Stimulated activated CD8-positive, alpha-beta memory T cell treated with anti-CD3 and anti-CD28 coated beads, Interleukin-12 subunit alpha, Interleukin-12 subunit beta, amount 100 ng/mL, for 4 hours (primary cell): ENCODE measurements at places on chromosomes 2 and 18.

GRCh38 chr2:220586980-220587530, 959.6 kb downstream of the SLC4A3 start:
- DNase-seq = no peak

GRCh38 chr2:58156780-58157179, 84.3 kb downstream of the FANCL start:
- DNase-seq = no peak

DNA sequence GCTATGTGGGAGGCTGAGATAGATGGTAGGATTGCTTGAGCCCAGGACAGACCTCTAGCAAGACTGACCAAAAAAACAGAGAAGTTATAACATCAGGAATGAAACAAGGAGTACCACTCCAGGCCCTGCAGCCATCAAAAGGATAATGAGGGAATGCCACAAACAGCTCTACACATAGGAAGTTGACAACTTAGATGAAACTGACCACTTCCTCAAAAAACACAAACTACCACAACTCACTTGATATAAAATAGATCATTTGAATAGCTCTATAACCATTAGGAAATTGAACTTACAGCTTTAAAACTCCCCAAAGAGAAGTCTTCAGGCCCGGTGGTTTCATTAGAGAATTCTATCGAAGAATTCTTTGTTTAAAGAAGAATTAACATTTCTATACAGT, 12.9 kb upstream of the ESPNL start:
- no peak for DNase-seq

- DNase-seq = no peak
Measured at GRCh38 chr2:86048888-86049287, 56.8 kb downstream of the POLR1A start.

- no peak for DNase-seq
Measured at GRCh38 chr2:1830936-1831619, 86.8 kb upstream of the PXDN start.

- DNase-seq = no peak
Measured at GRCh38 chr18:34380326-34380725, 155.6 kb upstream of the NOL4 start.

DNA sequence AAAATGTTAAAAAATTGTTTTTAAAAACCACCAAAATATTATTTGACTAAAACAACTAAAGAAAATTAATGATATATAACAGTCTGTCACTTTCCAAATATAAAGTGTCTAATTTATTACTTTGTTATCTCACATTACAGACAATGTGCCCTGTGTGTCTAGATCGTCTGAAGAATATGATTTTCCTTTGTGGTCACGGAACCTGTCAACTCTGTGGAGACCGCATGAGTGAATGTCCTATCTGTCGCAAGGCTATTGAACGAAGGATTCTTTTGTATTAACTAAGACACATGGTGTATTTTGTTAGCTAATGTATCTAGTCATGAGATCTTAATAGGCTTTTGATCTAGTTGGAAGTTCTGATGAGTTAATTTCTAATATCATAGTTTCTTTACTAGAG, 123.8 kb downstream of the MIB1 start:
- no peak for DNase-seq

DNA sequence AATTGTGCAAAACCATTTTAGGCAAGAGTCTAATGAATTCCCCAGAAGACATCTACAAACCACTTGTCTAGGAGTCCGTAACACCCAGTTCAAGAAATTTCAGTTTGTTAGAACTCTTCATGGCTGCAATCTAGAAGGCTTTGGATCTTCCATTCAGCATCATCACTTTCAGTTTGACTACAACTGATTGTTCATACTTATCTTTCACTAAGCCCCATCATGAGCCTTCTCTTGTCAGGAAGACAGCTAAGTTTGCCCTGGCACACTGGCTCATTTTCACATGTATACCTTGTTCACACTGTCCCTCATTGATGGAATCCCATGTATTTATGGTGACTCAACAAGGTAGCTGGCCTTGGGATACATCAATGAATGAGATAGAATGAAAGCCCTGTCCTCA, 898.4 kb upstream of the CELF4 start:
- no peak for DNase-seq

GRCh38 chr2:225556461-225556860, 157.0 kb downstream of the NYAP2 start:
- DNase-seq = no peak

GRCh38 chr18:75210274-75211001, at the start of gene TSHZ1:
TSS of gene TSHZ1 (plus strand) at chr18:75210797. CDS start at chr18:75211877, 1,080 bp downstream.
- DNase-seq = no peak

DNA sequence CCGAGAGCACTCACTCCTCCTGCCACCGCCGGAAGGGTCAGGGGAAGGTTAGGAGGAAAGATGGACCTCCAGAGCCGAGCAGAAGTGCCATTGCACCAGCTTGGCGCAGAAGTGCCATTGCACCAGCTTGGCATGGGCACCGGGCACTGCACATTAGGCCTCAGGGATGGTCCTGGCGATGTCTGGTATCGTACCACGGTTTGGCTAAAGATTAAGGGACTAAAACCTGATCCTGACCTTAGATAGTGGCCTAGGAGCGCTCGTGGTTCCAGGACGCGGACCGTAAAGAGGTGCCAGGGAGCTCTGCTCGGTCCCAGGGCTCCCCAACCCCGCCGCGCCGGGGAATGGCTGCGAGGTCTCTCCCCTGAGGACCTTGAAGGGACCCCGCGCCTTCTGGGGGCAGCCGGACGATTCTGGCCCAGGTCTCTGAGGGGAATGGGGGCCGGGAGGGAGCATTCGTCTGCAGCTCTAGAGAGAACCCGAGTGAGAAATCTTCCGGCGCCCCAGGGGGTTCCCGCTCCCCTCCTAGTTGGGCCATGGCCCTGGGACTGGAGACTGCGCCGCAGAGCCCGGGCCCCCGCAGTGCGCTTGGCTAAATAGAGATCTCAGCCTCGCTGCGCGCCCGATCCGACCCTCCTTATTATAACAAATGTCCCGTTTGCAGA, 1.8 kb downstream of the PAX8 start:
- no peak for DNase-seq

DNA sequence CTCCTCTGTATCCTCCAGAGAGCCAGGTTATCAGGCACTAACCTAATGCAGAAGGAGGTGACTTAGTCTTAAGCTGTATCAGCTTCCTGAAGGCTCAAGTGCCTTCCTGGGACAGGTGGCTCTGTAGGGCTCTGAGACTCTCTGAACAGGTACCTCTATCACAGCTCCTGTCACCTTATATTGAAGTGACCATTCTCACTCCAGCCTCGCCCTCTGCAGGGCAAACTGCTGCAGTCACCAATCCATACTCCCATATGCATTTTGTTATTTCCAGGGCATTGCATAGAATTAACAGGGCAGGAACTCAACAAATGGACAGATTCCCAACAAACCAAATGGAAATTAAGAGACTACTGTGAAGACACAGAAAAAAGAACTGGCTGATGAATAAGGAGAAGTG, 203.0 kb upstream of the REV1 start:
- no peak for DNase-seq

- DNase-seq = no peak
Measured at GRCh38 chr18:24546307-24546706, 85.9 kb downstream of the HRH4 start.

DNA sequence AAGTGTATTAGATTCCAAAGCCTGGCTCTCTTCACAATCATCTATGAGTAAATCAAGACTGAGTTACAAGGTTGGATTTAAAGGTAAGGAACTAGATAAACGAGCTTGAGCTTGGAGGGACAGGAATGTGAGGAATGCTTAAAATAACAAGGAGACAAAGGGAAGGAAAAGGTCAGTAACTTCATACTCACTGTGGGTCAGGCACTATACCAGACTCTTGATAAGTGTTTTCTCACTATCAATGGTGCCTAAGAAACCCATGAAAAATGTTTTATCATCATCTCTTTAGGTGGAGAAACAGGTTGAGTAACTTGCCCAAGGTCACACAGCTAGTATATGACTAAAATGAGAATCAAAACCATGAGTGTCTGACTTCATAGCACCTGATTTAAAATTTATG, 212.1 kb downstream of the CDH2 start:
- DNase-seq = no peak

DNA sequence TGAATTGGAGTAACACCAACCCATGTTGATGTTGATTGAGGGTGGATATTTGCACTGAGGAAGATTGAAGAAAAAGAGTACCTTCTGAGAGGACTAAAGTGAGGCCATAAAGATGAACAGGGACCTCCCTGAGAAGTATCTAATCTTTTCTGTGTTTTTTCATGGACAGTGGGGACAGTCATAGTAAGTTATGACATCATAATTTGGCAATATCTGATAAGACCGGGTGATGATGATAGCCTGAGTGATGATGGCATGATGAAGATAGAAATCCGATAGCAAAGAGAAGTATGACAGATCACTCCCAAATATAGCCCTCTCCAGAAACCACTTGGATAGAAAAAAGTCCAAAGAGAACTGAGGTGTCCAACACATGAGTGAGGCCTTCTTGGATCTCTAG, 2.2 kb upstream of the ATP5MC3 start:
- no peak for DNase-seq

DNA sequence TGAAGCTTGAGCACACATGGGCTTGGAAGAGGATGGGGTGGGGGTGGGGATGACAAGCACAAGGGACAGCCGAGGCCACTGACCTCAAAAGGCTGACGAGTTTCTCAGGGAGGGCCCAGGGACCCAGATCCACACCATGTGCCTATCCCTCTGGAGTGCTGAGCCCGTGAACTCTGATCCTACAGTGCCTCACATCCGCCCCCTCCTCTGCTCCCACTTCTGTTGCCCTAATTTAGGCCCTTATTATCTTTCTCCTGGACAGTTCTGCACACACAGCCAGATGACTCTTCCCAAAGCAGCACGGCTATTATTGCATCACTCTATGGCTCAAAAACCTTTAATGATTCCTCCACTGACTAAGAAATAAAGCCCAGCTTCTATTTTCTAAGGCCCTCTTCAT, 24.8 kb downstream of the CYRIA start:
- no peak for DNase-seq

- no peak for DNase-seq
Measured at GRCh38 chr2:34045101-34045655, 446.1 kb upstream of the FAM98A start.

DNA sequence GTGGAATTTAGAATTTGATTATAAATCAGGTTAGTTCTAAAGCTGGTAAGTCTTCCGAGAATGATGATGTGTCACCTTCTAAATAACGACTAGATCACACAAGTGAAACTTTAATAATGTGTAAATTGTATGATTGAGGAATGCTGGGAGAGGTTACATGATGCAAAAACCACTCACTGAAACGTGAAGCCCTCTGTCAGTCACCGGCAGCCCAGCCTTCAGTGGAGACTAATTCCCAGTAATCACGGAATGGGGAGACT, 45.9 kb upstream of the ROCK2 start:
- no peak for DNase-seq

DNA sequence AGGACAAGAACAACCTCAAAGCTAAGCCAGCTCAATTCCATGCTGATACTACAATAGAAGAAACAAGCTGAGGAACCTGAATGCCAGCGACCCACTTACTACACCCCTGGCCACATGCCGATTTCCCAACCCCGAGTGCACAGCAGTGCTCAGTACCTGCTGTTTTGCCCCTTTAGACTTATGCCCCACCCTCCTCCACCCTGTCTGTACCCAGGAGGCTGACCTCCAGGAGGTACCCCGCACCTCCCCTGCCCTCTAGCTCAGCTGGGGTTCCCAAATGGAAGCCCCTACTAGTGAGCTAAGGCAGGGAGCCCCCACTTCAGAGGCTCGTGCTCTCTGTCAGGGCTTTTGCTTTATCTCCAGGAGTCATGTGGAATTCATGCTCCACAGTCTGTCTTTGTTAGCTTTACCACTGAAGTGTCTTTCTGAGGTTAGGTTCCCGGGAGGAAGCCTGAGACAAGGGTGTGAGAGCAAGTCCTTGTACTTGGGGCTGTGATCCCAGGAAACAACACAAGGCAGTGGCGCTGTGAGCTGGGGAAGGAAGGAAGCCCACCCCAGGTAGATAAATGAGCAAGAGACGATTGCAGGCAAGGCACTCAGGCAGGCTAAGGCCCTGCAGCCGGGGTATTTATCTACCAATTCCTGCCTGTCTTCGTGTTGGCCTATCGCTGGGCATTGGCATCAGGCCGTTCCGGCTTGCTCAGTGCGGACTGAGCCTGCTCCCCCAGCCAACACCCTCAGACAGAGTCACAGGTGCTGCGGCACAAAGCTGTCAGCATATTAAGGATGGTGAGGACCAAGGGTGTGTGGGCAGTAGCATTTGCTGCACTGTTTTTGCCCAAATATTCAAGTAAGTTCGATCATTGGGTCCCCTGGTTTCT, 220.5 kb downstream of the CYP26B1 start:
- no peak for DNase-seq

DNA sequence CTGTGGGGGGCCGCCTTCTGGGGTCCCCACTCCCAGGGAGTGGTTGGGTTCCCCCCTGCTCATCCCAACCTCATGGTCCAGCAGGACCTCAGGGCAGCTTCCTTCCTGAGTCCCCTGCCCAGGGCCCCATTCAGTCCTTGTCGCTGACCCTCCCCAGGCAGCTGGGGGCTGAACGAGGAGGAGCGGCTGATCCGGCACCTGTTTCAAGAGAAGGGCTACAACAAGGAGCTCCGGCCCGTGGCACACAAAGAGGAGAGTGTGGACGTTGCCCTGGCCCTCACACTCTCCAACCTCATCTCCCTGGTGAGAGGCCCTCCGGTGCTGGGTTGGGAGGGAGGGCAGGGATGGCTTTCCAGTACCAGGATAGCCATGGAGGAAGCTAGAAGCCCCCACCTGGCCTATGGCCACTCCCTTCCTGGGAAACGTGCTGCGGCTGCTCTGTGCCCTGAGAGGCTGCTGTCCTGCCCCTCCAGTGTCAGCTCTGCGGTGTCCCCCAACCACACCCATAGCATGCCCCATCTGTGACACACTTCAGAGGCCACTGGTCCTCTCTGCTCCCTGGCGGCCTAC, 497 bp downstream of the CHRND start:
- no peak for DNase-seq

- DNase-seq = no peak
Measured at GRCh38 chr2:234378440-234378839, 118.4 kb downstream of the ARL4C start.

GRCh38 chr2:241686324-241686649, 328 bp downstream of the DTYMK start:
- no peak for DNase-seq

DNA sequence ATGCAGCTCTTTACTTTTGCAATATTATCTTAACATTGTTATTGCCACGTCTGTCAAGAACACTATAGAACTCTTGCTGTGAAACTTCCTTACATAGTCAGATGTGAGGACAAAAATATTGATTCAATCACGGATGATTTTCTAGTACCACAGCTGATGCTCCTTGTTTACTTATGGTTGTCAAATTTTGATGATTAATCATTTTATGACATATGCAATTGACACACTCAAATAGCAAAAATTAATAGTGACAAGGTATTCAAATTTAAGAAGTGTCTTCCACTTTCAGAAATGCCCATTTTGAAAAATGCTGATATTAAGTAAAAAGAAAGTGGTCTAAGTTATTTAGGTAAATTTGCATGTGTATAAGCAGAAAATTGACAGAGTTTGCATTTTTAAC, 284.0 kb downstream of the CCDC102B start:
- DNase-seq = no peak

- DNase-seq = no peak
Measured at GRCh38 chr18:36315736-36316135, 18.2 kb downstream of the FHOD3 start.

GRCh38 chr2:42010743-42011298, 37.0 kb upstream of the PKDCC start:
- no peak for DNase-seq

GRCh38 chr2:218904176-218904575, 23.5 kb downstream of the WNT10A start:
- DNase-seq = no peak
